T-cell (primary cell): ENCODE measurements at places on chromosomes 1 and 21.
A peak's percentile ranks its signal among the peaks of the same experiment; 100 is the strongest.

- no peak for DNase-seq
Measured at GRCh38 chr1:107698161-107698560, 266.8 kb downstream of the VAV3 start.

- no peak for DNase-seq
Measured at GRCh38 chr21:38930066-38930465, 124.3 kb downstream of the ETS2 start.

DNA sequence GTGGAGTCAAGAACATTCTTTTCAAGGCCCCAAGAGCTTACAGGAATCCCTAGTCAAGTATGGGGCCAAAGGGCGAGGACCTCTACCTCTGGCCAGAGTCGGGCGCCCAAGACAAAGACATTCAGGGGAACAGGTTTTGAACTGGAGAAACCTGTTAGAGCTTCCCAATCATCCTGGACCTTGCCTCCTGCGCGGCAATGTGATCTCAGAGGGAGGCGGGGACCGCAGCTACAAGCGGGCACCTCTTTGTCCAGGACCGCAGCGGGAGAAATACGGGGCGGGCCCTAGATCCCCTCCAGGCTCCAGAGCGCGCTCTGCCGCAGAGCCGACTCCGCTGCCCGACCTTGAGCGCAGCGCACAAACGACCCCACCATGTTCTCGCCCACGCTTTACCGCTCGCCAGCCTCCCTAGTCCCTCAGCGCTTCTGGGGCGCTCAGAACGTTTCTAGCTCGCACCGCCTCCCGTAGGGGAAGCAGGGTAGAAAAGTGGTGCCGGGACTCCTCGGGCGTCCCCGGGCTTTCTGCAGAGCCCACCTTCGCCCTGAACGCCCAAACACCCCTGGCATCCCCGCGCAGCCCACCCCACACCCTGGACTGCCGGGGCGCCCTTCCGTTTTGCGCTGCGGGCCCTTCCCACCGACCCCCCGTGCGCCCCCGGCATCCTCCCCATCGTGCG is 28.1 kb downstream of the RABIF start:
- peak; percentile 19 for DNase-seq

- peak; percentile 20 for DNase-seq
Measured at GRCh38 chr1:179953974-179954492, 577 bp upstream of the CEP350 start.

DNA sequence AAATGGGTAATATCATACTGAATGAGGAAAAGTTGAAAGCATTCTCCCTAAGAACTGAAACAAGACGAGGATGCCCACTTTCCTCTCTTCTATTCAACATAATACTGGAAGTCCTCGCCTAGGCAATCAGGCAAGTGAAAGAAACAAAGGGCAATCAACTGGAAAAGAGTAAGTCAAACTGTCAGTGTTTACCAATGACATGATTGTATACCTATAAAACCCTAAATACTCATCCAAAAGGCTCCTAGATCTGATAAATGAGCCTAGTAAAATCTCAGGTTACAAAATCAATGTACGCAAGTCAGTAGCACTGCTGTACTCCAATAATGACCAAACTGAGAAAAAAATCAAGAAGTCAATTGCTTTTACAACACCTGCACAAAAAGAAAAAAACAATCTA is 575.8 kb upstream of the PRMT6 start:
- no peak for DNase-seq

GRCh38 chr1:63969441-63969901 is 195.7 kb downstream of the ROR1 start:
- no peak for DNase-seq

DNA sequence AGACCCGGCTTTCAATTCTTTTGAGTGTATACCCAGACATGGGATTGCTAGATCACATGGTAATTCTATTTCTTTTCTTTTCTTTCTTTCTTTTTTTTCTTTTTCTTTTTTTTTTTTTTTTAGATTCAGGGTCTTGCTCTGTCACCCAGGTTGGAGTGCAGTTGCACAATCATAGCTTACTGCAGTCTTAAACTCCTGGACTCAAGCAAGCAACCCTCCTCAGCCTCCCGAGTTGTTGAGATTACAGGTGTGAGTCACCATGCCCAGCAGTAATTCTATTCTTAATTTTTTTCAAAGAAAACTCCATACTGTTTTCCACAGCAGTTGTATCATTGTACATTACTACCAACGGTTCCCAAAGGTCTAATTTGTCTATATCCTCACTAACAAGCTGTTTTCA is 13.5 kb upstream of the RNF186 start:
- DNase-seq, result no peak

DNA sequence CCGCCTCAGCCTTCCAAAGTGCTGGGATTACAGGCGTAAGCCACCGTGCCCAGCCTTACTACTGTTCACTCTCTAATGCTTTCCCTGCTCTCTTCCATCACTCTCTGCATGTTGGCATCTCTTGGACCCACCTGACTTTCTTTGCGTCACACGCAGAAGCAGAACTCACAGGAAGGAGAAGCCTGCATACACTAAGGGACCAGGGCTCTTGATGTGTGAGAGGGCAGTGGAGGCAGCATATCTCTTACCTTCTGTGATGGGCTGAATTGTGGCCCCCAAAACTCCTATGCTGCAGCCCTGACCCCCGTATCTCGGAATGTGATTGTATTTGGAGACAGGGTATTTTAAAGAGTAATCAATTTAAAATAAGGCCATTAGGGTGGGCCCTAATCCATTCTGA is 26.7 kb upstream of the SLAMF9 start:
- no peak for DNase-seq

GRCh38 chr1:51630393-51630792 is 13.5 kb downstream of the OSBPL9 start:
- DNase-seq, result no peak

- DNase-seq, result no peak
Measured at GRCh38 chr1:248695451-248696132, 7.0 kb downstream of the OR14I1 start.

DNA sequence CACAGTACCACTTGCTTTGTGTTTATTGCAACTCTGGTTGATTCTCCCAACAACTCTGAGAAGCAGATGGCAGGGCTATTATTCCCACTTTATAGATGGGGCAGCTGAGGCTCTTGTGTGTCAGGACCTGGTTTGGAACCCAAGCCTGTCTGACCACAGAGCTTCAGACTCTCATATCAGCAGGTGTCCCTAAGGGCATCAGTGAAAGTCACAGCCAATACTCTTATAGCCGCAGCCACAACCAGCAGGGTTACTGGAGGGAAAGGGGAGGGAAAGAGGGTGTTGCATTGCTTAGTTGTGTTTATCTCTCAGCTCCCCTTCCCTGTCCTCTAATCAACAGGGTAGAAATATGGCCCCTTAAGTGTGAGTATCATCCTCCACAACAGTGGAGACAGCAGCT is 304.0 kb downstream of the RRAGC start:
- no peak for DNase-seq

- no peak for DNase-seq
Measured at GRCh38 chr1:225201447-225201846, 226.4 kb downstream of the LBR start.

GRCh38 chr1:56535362-56535761 is 44.0 kb downstream of the PLPP3 start:
- no peak for DNase-seq

- no peak for DNase-seq
Measured at GRCh38 chr1:34054920-34055319, 110.1 kb downstream of the CSMD2 start.

GRCh38 chr1:151047925-151048644 is 534 bp downstream of the C1orf56 start:
- DNase-seq, result peak; percentile 51

- DNase-seq, result no peak
Measured at GRCh38 chr1:68093737-68094136, 43.3 kb upstream of the DIRAS3 start.

DNA sequence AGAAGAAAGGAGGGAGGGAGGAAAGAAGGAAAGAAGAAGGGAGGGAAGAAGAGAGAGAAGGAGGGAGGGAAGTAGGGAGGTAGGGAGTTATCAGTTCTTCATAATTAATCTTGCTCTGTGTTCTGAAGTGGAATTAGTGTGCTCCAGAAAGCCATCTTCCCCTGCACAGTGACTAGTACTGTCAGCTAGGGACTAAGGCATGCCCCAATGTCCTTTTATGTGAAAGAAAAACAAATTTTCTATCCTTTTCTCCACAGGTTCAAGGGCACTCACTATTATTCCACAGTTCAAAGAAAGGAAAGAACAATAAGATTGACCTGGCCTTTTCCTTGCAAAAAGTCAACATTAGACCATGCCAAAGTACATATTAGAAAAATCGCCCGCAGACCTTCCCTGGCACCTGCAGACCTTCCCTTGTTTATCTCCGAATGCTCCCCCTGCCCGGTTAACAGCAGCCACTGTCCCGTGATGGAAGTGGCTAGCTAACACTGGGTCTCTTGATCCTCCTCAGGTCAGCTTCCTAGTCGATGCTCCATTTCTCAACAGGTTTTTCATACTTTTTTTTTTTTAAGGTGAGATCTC is 107.2 kb upstream of the EDEM3 start:
- no peak for DNase-seq

DNA sequence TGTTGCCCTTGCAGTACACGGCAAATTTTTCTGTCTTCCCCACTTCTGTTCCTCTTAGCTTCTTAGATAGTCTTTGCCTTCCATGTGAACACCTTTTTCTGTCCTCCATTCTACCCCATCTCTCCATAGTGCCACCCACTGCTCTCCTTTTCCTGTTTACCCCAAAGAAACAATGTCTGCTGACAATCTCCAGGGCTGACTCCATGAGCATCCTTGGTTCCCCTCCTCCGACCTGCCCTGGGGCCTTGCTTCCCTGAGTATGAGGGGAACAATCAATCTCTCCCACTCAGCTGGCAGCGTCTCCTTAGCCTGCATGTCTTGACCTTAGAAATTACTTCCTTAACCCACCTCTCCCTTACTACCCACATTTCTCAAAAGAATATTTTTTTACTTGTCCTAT is 12.3 kb upstream of the MYBPHL start:
- no peak for DNase-seq

DNA sequence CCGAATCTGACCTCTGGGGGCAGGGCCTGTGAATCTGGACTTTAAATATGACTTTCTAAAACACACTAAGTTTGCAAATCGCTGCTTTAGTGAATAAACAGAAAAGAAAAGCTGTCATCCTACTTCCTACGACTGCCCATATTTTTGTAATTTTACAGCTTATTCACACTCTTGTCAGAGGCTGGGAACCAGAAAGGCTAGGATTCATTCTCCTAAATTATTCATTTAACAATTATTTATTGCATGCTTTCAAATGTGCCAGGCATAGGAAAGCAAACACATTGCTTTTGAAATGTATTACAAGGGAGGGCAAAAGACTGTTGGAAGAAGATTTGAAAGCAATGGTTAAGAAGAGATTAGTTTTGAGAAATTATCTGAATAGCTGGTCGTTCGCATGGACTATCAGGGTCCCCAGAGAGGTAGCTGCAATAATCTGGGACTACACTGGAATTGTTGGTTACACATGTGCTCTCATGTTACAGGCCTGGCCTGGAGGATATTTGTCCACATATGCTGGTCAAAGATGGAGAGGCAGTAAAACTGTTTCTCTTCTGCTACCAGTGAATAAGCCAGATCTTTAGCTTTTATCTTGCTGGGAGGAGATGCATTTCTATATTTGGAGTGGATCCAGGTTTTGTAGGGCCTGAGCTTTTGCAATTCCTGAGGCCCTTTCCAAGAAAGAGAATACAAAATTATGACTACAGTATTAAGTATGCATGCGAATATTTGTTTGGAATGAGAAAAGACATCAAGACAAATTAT is 29.6 kb upstream of the SFPQ start:
- DNase-seq, result no peak

DNA sequence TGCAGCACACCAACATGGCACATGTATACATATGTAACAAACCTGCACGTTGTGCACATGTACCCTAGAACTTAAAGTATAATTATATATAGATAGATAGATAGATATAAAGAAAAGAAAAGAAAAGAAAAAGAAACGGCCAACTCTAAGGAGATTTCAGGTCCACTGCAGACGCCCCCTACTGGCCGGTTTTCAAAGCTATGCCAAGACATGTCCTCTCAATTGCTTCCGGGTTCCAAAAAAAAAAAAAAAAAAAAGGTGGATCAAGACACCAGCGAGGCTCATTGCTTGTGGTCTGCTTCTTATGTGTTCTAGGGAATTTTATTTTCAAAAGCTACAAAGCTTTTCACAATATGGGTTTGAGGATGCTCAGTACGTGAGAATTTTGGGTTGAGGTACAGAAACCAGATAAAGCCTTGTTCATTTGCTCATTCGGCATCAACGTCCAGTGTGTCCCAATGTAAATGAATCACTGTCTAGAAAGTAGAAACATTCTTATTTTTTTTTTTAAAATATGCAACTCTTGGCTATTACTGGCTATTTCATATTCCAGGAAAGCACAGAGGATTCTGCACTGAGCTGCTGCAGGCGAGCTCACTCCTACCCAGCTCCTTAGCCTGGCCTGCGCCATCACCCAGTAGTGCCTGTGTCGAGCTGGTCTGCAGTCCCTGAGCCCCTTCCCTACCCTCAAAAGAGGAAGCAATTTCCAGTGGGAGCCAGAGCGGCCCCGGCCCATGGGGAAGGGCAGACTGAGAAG is 643.0 kb downstream of the KIF26B start:
- no peak for DNase-seq

DNA sequence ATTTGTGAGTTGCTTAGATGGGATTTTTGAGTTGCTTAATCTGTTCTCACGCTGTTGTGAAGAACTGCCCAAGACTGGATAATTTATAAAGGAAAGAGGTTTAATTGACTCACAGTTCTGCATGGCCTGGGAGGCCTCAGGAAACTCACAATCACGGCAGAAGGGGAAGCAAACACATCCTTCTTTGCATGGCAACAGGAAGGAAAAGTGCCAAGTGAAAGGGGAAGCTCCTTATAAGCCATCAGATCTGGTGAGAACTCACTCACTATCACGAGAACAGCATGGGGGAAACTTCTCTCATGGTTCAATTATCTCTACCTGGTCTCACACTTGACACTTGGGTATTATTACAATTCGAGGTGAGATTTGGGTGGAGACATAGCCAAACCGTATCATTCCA is 10.3 kb downstream of the CLIC6 start:
- no peak for DNase-seq

DNA sequence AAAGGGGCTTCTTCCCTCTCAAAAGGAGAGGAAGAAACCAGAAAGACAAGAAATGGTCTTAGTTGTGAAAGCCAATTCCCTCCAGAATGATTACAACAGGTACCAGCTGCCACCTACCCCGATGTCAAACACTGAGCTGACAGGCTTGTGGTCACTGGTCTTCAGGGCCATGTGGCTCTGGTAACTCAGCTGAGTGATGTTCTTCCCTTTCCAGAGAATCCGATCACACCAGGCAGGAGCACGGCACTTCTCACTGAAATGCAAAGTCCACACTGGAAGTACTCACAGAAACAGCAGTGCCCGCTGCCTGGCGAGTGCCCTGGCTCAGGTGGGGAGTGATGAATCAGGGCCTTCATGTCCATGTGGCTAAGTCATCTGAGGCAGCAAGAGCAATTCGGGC is 18.7 kb upstream of the MTF1 start:
- no peak for DNase-seq

DNA sequence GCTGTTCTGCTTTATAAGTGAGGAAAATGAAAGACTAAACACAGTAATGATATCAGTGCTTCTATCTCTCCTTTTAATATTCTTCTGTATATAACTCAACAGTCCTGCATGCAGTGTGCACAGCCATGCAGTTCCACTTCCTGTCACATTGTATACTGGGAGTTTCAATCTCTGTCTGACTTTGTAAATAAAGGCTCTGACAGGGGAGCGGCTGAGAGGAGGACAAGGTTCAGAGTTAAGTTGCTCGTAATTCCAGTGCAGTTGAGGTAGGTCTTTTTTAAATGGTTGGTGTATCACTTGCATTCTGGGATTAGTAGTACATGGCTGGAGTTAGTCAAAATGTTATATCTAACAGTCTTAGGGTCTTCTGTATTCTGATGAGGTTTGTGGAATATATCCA is 264.5 kb downstream of the OLFM3 start:
- DNase-seq, result no peak
